ENCODE measurements at places on chromosomes 16 and 17.

GRCh38 chr17:40171750-40172149 is 5.5 kb upstream of the RAPGEFL1 start:
- ATAC-seq = no peak

DNA sequence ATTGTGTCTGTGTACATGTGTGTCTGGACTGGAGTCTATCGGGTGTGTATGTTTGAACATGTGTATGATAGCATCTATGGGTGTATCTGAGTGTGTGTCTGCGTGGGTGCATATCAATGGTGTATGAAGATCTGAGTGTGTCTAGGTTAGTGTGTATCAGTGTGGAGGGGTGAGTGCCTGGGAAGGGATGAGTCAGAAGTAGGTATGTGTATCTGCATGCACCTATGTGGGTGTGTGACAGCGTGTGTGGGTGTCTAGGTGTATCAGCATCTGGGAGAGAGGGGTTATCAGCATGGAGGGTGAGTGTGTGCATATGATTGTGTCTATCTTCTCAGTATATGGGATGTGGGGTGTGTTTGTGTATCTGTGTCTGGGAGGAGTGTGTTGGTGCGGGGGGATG is 58.2 kb upstream of the LHX1 start:
- ATAC-seq = no peak

DNA sequence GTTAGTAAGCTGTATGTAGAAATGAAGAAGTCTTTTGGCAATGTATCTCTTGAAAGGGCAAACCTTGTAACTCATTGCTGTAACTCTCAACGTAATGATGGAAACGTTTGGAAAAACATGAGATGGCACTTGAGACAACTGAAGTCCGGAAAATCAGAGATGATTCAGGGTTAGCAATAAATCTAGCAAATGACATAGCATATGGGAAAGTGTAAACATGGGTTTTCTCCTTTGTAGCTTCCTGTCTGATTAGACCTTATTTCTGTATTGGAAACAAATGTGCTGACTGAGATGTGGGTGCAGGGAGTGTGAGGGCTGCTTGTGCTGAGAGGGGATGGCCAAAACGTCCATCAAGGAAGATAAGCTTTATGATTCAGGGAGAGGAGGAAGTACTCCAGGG is 110.7 kb upstream of the FAM20A start:
- ATAC-seq = no peak

GRCh38 chr17:67602974-67603373 is 114.8 kb upstream of the NOL11 start:
- ATAC-seq = peak; percentile 73

DNA sequence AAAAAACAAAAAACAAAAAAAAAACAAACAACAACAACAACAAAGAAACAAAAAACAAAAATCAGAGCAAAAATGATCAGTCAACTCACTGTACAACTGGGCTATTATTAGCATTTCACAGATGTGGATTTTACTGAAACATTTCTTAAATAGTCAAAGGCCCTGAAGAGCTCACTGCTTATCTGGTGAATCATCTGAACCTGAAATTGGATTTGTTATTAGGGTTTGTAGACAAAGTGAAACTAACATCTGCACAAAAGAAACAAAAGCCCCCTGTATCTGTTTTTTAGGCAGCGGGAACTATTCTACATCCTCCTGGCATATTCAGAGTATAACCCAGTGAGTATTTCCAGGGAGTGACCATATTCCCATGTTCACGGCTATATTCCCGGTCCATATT is 32.6 kb upstream of the KSR1 start:
- ATAC-seq = no peak

DNA sequence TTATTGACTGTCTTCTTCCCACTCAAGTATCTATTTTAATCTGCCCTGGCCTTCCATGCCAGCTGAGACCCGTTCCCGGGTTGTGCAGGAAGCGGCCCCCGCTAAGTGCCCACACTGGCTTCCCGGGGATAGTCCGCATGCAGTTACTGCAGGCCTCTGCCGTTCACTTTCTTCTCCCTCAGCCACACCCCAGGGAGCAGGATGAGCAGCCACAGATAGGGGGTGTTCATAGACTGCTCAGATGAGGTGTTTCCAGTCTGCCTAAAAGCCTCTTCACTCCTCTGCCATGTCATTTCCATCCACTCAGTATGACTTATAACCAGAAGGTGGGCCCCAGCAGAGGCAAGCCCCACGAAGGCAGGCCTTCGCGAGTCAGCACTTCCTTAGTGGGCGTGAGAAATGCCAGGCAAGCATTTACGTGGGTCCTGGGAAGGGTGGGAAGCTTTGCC is 7.7 kb downstream of the MED9 start:
- no peak for ATAC-seq

- ATAC-seq = no peak
Measured at GRCh38 chr17:34847938-34848337, 113.3 kb downstream of the CCT6B start.

GRCh38 chr17:46028981-46029565 is 30.0 kb downstream of the STH start:
- ATAC-seq = peak; percentile 88

DNA sequence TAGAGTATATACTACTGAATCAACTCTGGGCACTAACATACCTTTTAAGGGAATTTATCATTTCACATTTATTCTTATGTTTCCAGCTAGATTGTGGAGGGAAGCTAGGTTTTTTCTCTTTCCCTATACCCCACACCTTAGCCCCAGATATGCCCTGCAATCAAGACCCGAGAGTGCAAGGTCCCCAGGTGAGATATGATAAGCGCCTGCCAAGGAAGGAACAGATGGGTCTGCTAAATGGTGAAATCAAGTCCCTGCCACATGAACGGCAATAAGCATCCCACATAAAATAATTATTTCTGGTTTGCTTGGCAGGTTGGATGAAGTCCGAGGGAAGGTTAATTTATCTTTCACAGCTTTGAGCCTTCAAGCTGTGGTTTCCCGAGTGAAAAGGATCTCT is 195.5 kb downstream of the TOX3 start:
- ATAC-seq = no peak

DNA sequence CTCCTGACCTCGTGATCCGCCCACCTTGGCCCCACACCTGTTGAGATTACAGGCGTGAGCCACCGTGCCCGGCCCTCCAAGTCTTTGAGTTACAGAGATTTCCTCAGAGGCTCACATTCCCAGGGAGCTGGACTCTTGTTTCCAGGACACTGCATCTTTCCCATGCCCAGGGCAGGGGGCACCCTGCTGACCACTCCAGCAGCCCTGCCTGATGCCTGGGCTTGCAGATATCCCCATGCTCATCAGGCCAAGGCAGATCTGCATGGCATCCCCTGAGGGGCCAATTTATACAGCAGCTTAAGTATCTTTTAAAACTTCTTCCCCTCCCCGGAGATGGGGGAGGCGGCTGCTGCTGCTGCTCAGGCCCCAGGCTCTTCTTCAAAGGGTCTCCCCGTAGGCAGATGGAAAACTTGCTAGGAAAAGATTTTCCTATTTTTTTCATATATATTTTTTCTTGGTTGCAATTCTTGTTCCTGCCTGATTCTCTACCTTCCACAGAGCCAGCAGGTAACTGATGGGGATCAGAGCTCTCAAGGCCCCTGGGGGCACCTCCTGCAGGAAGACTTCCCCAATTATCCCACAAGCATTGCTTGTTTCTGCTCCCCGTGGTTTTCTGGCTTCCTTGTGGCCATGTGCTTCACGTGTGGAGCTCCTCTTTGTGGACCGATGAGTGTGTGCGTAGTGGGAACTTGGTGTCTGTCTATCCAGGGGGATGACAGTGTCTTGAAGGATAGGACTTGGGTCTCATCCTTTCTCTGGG is 102.2 kb upstream of the SDK2 start:
- ATAC-seq = no peak

GRCh38 chr17:82823004-82823403 is 16.8 kb downstream of the ZNF750 start:
- no peak for ATAC-seq

All from stimulated activated memory B cell treated with anti-CD40 and anti-IgM and Interleukin-4, amounts not matched to agents 10 μg/mL and 1 μg/mL and 100 μg/mL, for 72 hours (primary cell).